ENCODE measurements at places on chromosomes 1 and 21. TPM values are rescaled to one million over a fixed set of nuclear protein-coding genes. Genes with fewer than 3 reads are reported as not detected.

DNA sequence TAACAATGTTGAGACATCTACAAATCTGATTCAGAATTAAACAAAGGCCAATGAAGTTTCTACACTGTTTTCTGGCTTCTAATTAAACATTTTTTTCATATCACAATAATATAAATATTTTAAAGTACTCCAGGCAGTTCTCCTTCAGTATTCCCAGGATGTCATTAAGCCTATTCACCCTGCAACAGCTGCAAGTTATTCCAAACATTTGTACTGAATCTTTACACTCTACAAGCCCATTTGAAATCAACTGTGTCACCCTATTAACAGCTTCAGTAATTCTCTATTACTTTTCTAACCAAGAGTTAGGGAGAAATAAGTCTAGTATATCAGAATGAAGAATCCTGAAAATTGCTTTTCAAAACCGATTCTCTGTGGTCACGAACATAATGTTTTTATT, 124.6 kb downstream of the OLFML2B start:
- no peaks in the 10 kb centered on the region for H3K4me1 ChIP-seq
- H3K36me3 ChIP-seq: no peaks in the 10 kb centered on the region
- H3K4me3 ChIP-seq: no peak overlapping the region
- no peak for DNase-seq

DNA sequence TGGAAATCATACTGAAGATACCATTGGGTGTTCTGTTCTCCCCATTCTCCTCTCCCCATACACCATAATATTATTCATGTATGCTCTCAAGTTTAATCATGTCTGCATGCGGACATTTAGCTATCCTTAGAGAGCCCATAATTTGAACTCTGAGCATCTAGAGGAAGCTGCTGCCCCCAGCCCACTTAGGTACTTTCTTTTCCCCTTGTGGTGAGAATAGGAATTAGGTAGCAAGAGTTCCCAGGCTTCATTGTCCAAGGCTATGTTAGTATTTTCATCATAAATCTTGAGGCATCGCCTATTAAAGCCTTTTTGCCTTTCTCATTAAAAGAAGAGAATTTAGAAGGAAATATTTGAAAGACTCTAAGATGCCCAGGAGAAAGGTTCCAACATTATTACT, 96.3 kb downstream of the ROR1 start:
- no peaks in the 10 kb centered on the region for H3K27me3 ChIP-seq
- no peaks in the 10 kb centered on the region for H3K36me3 ChIP-seq
- H3K4me3 ChIP-seq: no peak overlapping the region
- no peak overlapping the region for H3K27ac ChIP-seq

GRCh38 chr1:29983321-29983720, 740.1 kb downstream of the MATN1 start:
- DNase-seq: no peak
- no peaks in the 10 kb centered on the region for H3K4me1 ChIP-seq
- H3K27ac ChIP-seq: no peak overlapping the region
- H3K4me3 ChIP-seq: no peak overlapping the region
- no peaks in the 10 kb centered on the region for H3K36me3 ChIP-seq
- H3K27me3 ChIP-seq: no peaks in the 10 kb centered on the region

DNA sequence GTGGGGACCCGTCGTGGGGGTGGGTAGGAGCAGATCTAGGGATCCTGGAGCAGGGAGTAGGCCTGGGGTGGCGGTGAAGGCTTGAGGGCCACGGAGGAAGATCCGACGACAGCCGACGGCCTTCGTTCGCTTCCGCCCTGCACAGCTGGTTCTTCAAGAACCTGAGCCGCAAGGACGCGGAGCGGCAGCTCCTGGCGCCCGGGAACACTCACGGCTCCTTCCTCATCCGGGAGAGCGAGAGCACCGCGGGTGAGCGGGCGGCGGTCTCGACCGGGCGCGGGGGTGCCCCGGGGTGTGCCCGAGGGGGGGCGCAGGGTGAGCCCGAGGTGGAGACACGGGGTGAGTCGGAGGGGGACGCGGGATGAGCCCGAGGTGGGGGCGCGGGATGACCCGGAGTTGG, 16.5 kb upstream of the HDAC1 start:
- H3K27me3 ChIP-seq: no peaks in the 10 kb centered on the region
- H3K36me3 ChIP-seq: no peaks in the 10 kb centered on the region
- H3K4me3 ChIP-seq: no peak overlapping the region
- no peaks in the 10 kb centered on the region for H3K4me1 ChIP-seq
- H3K27ac ChIP-seq: no peak overlapping the region

DNA sequence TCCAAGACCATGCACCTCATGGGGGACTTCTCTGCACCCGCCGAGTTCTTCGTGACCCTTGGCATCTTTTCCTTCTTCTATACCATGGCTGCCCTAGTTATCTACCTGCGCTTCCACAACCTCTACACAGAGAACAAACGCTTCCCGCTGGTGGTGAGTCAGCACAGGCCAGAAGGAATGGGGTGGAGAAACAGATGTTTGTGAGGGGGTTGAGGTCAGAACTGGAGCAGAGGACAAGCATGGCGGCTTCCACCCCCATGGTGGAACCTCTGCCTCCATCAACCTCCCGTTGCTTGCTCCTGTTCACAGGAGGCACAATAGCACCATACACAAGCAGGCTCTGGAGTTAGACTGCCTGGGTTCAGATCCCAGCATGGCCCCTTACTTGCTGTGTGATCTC, 6.9 kb upstream of the ATXN7L2 start:
- H3K36me3 ChIP-seq: no peaks in the 10 kb centered on the region
- no peak for DNase-seq
- H3K27ac ChIP-seq: no peak overlapping the region
- no peaks in the 10 kb centered on the region for H3K4me1 ChIP-seq
- no peak overlapping the region for H3K4me3 ChIP-seq
- no peaks in the 10 kb centered on the region for H3K27me3 ChIP-seq

Gene OR6N1
- not detected for total RNA-seq

Gene RGS4
- 0.26 TPM for total RNA-seq

Gene FBXO2
- 0.59 TPM for total RNA-seq
